ENCODE measurements at places on chromosomes 2 and 18.

- no peak for DNase-seq
Observed at GRCh38 chr18:68459968-68460367, 254.9 kb downstream of the TMX3 start.

DNA sequence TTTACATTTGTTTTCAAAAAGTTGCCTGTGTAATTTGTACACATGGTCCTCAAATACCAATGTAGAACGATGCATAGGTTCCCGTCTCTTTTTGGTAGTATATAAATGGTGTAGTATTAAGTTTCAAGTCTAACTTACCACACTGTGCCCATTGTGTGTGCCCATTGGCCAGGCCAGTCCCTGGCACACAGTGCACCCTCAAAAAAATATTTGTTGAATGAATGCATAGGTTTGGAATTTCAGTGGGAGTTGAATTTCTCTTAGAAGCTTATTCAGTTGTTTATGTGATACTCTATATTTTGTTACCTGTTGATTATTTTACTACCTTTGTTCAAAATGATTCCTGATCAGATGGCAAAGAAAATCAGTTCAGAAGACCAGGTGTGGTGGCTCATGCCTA lies 30.1 kb downstream of the IDH1 start:
- DNase-seq = no peak

- DNase-seq = no peak
Observed at GRCh38 chr18:54140641-54141040, 83.8 kb downstream of the MBD2 start.

DNA sequence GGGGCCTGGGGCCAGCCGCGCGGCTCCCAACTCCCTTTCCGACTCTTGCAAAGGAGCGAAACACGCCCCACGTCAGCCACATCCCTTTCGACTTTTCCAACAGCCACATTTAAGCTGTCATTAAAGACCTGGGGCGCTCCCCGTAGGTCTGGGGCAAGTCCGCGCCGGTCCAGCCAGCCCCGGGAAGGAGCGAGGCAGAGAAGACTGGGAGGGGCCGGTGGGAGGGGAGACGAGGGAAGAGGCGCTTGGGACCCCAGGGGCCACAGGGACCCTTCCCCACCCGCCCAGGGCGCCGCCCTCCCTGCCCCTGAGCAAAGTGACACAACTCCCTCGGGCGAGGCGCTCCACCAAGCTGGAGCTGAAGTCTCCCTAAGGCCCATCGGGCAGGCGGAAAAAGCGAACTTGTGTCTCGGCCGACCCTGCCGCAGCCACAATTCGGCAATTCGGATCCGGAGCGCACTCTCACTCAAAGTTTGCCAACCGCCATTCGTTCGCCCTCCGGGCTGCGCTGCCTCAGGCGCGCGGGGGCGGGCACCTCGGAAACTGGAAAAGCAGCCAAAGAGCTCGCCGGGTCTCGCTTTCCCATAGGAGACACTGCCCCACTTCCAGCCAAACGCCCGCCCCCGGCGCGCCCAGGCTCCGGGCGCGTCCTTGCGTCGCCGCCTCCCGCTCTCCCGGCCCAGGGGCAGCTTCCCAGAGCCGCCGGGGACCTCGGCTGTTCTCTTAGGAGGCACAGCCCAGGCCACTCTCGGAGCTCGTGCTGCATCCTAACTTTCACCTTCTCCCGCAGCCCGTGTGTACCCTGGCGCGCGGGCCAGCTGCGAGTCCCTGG lies 1.1 kb upstream of the KCTD1 start:
- peak; percentile 74 for DNase-seq

DNA sequence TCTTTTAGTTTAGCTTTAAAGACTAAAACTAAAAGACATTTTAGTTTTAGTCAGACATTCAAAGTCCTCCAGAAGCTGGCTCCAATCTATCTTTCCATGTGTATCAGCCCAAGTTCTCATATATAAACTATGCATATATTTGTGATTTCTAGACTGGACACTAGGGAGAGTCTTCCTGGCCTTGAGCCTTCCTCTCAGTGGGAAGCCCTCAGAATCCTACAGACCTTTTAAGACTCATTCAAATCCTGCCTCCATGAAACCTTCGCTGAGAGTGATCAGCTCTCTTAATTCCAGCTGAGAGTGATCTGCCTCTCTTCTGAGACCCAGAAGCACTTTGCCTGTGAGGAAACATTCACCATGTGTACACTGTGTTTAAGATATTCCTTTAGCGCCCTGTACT lies 452.7 kb downstream of the TGIF1 start:
- DNase-seq = no peak

GRCh38 chr2:33704406-33704855 lies 105.3 kb upstream of the FAM98A start:
- no peak for DNase-seq

GRCh38 chr2:143697744-143698143 lies 568.5 kb downstream of the ARHGAP15 start:
- no peak for DNase-seq
